Thoracic aorta (tissue), 2 donors: ENCODE measurements at places on chromosomes 13 and 19. TPM values are rescaled to one million over a fixed set of nuclear protein-coding genes. Genes with fewer than 3 reads are reported as not detected.

- DNase-seq, result no peak
These were observed 5.5 kb downstream of the SLC15A1 start for GRCh38 chr13:98746968-98747367.

DNA sequence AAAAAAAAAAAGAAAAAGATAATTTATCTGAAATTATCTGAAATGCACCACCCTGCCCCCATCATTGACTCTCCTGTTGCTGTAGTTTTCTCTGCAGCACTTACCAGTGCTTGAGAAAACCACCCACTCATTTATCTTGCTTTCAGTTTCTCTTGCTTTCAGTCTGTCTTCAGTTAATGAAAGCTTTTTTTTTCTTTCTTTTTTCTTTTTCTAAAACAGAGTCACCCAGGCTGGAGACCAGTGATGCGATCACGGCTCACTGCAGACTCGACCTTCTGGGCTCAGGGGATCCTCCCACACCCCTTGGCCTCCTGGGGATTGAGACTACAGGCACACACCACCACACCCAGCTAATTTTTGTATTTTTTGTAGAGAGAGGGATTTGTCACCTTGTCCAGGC, 4.3 kb upstream of the ACP5 start:
- DNase-seq, result no peak

DNA sequence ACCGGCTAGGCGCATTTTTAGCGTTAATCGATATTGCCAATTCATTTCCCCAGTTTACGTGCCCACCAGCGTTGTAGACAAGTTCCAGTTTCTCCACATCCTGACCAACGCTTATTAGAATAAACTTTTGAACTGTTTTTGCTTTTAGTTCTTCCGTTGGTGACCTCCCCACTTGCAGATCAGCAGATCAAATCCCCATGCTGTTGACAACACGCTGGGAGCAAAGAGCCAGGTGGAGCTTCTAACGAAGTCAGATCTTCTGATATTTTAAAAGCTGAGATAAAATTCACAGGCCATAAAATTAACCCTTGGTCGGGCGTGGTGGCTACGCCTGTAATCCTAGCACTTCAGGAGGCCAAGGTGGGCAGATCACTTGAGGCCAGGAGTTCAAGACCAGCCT, 21.2 kb downstream of the RCN3 start:
- DNase-seq, result no peak

DNA sequence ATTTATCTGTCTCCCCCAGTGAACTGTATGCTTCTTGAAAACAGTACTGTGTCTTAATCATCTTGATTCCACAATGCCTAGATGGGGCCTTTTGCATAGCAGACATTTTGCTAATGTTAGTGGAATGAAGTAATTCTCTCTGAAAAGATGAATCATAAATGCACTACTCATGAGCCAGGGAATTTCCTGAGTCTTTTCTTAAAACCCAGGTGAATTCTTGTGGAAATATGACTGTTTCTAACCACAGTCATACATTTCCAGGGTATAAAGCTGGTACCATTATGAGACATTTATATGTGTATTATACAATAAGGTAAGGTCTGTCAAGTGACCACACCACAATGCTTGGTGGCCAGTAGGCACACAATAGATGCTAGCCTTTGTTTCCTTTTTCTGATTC, 5.5 kb upstream of the KCTD4 start:
- DNase-seq, result no peak

GRCh38 chr13:60363288-60363687, 33.7 kb upstream of the TDRD3 start:
- DNase-seq, result no peak

- DNase-seq, result no peak
These were observed 11.8 kb downstream of the TGFB1 start for GRCh38 chr19:41341669-41342490.

DNA sequence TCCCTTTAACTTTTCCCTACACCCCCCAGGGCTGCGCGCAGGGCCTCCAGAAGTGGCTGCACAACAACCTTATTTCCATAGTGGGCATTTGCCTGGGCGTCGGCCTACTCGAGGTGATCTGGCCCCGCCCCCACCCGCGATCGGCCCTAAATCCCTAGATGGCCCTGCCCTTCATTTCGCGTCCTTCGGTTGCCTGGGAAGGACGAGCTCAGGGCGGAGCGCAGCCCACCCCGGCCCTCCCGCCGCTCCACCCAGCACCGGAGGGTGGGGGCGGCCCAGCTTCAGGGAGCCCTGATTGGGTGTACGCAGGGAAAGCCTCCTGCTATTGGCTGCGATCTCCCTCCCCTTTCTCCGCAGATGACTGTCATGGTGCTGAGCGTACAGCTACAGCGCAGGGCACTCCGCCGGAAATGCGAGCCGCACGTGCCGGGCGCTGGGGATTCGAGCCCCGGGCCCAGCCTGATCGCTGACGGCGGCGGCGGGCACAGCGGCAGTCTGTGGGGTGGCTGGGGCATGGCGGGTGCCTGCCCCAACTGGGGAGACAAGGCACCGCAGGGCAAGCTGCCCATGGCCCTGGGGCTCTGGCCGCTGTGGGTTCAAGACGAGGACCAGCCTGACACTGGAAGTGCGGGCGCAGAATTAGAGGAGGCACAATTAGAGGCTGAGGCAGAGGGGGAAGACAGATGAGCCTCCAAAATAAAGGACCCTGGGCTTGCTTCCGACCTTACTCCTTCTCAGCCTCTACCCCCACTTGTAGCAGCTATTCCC, 4.3 kb downstream of the CD37 start:
- peak; percentile 57 for DNase-seq

GRCh38 chr13:83453723-83454122, 428.6 kb downstream of the SLITRK1 start:
- DNase-seq, result no peak

HSH2D gene
- 2.2 TPM for total RNA-seq
